ENCODE measurements at places on chromosomes 5 and 9. TPM values are rescaled to one million over a fixed set of nuclear protein-coding genes. Genes with fewer than 3 reads are reported as not detected.

PALM2AKAP2 gene
- not detected for polyA plus RNA-seq

- no peak for DNase-seq
Observed at GRCh38 chr5:38936269-38936668, 90.5 kb downstream of the OSMR start.

DNA sequence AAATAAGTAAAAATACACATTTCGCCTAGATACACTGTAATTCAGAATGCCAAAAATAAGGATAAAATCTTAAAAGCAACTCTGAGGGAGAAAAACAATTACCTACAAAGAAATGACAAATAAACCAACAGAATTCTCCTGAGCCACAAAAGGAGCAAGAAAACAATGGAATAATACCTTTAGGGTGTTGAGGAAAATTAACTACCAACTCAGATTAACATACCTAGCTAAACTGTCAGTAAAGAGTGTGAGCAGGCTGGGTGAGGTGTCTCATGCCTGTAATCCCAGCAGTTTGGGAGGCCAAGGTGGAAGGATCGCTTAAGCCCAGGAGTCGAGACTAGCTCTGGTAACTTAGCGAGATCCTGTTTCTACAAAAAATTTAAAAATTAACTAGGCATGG is 81.5 kb downstream of the C9orf50 start:
- DNase-seq = no peak

DNA sequence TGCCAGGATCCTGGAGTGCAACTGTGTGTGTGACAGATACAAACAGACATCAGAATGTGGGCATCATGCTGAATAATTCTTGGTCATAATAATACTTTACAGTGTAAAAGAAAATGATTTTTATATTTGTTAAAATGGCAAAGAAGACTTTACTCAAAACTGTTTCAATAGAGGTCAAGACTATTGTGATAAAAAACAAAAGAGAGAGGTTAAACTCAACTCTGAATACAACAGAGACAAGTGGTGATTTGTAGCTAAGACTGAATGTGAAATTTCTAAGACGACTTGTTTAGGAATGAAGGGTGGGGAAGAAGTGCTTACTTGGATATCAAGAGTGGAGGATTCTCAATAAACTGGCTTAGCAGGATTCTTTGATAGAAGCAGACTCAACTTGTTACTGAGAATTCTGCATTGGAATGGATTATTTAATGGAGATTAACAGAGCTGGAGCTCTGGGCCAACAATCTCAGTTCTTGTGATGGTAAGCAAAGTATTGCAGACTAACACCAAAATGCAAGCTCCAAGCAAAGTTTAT is 457.4 kb upstream of the CDH18 start:
- DNase-seq = no peak

All from CD14-positive monocyte (primary cell).